Nucleus accumbens (tissue), 56 donors: ENCODE measurements at places on chromosomes 12 and 14.

DNA sequence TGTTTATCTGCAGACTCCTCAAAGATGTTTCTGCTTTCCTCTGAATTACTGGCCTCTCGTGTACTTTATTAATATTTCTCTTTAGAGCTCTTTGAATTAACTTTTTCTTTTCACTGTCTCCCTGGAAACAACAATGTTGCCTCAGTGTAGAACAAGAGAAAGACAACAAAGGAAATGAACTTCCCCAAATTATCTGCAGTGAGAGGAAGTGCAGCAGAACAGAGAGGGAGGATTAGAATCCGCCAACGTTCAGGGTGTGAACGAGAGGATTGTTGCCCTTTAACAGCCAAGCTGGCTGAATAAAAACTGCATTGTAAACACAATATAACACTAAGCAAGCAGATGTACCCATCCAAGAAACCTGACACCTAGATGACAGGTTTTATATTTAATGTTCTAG is 375.9 kb downstream of the GALC start:
- no peak for DNase-seq

DNA sequence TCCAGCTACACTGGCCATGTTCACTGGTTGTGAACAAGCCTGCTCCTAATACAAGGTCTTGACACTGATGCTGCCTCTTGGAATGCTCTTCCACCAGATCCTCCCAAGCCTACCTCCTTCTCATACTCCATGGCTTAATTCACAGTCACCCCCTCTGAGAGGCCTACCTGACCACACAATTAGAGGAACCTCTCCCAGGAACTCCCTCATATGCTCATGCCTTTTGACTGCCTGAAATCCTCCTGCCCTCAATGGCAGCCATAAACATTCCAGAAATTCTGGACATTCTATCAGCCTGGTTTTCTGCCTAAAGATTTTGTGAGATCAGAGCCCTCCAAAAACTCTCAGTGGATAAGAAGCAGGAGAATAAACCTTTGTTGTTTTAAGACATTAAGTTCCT is 340.2 kb downstream of the C12orf75 start:
- no peak for DNase-seq

DNA sequence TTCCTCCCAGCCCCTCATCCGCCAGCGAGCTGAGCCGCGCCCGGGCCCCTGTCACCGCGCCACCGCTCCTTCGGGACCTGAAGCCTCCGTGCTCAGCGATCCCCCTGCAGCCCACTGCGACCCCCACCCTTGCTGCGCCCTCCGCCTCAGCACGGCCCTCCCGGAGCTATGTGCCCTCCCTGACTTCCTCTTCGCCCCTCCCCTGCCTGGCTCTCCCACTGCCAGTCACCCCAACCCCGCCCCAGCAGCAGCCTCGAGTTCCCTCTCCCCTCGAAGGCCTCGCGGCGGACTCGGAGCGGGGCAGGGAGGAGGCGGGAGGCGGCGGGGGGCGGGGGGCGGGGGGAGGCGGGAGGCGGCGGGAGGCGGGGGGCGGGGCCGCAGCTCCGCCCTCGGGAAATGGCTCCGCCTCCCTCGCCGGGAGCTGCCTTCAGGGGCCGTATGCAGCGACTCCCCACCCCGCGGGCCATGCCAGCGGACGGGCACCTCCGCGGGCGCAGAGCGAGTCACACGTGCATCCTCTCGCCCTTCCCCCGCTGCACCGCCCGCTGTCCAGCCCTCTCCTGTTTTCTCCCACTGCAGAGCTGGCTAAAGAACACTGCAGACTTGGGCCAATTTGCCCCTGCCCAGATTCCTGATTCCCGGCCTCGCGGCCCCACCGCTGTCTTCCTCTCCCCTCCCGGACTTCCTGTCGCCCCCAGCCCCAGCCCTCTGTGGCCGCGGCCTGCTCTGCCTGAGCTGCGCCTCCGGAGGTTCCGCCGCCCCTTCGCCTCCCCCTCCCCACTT is 29.1 kb upstream of the ADIPOR2 start:
- DNase-seq = peak; percentile 94

DNA sequence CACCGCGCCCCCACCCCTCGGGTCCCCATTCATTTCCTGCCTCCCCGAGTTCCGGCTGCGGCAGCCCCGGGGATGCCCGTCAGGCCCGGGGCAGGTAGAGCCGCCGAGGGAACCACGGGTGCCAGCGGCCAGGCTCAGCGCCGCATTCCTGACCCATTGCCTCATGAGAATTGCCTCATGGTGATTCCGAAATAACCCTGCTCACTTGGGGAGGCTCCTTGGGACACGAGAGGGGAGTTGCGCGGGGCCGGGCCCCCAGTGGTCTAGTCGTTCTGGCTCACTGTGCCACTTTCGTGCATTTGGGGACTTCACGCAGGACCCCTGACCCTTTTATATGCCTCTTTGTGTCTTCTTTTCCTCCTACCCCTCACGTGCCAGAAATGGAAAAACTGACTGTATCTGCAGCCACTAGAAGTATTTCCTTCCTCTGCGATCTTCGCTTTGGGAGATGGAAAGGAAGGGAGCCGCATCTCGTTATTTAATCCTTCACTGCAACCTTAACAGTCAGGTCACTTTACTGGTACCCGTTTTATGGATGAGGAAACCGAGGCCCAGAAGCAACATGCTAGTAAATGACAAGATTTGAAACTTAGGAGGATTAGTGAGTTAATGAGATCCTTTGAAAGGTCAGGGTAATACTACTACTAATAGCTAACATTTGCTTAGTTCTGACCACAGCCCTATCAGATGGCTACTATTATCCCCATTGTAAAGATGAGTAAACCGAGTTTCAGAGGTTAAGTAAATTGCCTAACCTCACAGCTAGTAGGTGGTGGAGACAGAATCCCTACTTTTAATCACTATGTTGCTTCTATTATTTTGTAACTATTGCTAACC is 768 bp downstream of the PTPN11 start:
- no peak for DNase-seq

GRCh38 chr14:69816216-69816615 is 19.2 kb upstream of the SLC10A1 start:
- DNase-seq = no peak

DNA sequence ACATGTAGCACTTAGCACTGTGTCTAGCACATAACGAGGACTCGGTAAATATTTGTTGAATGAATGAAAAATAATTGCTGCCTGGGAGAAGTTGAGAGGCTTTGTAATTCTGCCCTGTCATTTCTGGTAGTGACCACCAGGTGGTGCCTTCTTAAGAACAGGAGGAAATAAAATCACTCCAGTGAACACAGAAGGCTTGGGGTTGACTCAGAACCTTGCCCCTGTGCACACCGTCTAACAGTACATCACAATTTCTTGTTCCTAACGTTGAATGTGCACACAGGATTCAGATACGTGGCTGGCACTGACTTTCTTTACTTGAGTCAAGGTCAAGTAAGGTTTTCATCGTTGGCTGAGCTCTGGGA is 91.8 kb downstream of the RGS6 start:
- no peak for DNase-seq

DNA sequence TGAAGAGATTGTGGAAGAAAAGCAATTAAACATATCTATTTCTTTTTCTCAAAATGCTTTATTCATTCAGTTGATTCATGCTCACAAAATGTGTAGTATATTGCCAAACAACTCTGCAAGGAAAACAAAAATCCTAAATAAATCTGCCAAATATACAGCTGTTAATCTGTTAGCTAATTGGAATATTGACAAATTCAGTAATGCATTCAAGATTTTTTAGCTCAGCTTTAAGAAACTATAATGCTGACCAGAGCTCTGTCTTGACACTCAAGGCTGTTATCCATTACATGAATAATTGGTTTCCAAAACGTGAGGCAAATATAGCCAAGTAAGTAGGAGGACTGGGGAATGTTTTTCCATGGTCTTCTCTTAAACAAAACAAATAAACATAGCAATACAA is 146.8 kb downstream of the TMTC2 start:
- no peak for DNase-seq

- DNase-seq = no peak
These were observed 160.7 kb downstream of the ETV6 start for GRCh38 chr12:11810206-11810545.

DNA sequence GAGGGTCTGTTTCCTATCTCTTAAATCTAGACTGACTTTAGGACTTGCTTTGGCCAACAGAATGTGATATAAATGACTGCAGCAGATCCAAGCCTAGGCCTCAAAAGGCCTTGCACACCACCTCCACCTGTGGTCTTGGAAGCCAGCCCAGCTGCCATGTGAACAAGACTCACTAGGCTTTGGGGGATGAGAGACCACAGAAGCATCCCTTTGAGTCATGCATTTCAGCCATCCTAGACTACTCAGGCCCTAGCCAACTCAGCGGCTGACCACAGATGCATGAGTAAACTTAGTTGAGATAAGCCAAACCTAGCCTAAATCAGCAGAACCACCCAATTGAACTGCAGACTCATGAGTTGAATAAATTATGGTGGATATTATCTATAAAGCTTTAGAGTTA is 87.7 kb downstream of the KCNH5 start:
- DNase-seq = no peak

GRCh38 chr12:78719721-78720120 is 144.9 kb upstream of the SYT1 start:
- no peak for DNase-seq
